Stimulated activated CD8-positive, alpha-beta memory T cell treated with anti-CD3 and anti-CD28 coated beads, Interleukin-7, amount 100 ng/mL, for 1 hour (primary cell): ENCODE measurements at places on chromosomes 1 and 21.

DNA sequence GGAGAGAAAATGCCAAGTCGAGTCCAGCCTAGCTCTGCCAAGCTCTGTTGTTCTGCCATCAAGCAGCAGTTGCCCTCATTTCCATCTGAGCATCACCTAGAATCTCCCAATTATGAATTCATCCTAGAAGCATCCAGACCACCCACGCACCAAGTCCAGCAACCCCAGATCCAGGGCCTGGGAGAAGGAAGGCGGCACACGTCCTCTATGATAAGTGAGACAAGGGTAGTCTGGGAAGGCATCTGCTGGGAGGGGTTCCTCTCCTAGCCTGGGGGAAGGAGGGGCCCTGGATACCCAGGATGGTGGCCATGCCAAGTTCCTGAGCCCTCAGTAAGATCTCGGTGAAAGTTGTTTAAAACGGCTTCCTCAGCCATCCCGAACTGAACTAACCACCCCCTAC lies 70.7 kb downstream of the VWA5B1 start:
- no peak for DNase-seq

- no peak for DNase-seq
Measured at GRCh38 chr1:198056255-198056654, 100.5 kb upstream of the NEK7 start.

- DNase-seq, result no peak
Measured at GRCh38 chr1:243421784-243422183, 165.9 kb downstream of the SDCCAG8 start.

DNA sequence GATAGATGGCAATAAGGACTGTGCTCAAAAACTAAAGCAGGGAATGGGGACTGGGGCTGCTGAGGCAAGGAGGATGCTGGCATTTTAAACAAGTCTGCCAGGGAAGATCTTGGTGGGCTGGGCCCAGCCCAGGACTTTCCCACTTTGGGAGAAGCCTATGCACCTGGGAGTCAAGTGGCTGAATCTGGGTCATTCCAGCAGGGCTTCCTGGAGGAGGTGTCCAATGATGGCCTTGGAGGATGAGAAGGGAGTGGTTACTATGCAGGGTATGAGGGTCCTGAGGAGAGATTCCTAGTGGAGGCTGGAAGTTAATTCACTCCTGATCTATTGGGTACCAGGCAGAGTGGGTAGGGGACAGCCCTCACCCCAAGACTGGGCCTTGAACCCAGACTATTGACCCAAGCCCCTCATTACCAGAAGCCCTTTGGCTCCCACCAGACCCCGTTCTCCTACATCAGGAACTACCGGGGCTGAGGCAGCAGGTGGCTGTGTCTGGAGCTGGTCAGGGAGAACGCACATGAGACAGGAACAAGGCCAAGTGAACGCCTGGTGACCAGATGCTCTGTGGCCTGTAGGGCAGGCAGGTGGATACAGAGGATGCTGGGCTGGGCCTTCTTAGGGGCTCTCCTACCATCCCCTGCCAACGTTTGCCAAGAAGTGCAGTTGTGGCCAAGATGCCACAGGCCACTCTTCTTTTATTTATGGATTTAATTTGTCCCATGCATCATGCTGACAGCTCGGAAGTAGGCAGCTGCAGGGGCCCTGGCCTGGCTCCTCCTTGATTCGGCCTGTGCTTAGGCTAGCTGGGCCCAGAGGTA lies 18.3 kb upstream of the LRP8 start:
- DNase-seq, result no peak

- DNase-seq, result no peak
Measured at GRCh38 chr1:100810360-100810759, 84.3 kb downstream of the EXTL2 start.

DNA sequence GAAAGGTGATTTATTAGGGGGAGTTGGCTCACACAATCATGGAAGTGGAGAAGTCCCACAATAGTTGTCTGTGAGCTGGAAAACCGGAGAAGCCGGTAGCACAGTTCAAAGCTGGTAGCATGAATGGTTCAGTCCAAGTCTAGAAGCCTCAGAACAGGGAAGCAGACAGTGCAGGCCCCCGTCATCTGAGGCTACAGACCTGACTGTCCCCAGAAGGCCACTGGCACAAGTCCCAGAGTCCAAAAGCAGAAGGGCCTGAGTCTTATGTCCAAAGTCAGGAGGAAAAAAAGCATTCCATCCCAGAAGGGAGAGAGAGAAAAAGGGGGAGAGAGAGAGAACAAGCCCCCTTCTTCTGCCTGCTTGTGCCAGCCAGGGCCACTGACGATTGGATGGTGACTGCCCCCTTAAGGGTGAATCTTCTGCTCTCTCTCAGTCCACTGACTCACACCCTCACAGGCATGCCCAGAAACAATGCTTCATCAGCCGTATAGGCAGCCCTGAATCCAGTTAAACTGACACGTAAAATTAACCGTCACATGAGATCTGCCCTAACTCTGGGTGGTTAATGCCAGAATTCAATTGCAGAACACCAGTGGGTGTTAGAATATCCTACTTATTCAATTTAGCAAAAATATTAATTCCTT lies 49.3 kb upstream of the POU2F1 start:
- DNase-seq, result no peak

- no peak for DNase-seq
Measured at GRCh38 chr1:17423781-17424245, 15.7 kb downstream of the RCC2 start.

- DNase-seq, result no peak
Measured at GRCh38 chr1:167720965-167721616, 691 bp upstream of the MPZL1 start.

DNA sequence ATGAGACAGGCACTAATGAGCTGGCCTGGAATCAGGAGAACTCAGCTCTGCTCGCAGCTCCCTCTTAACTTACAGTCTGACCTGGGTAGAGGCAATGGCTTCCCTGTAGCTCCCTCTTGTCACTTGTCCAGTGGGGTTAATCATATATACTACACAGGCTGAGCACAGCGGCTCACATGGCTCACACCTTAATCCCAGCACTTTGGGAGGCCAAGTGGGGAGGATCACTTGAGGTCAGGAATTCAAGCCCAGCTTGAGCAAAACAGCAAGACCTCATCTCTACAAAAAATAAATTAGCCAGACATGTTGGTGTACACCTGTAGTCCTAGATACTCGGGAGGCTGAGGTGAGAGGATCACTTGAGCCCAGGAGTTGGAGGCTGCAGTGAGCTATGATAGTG lies 4.2 kb downstream of the S100A6 start:
- DNase-seq, result no peak

GRCh38 chr1:228830954-228831481 lies 95.7 kb downstream of the RHOU start:
- no peak for DNase-seq

DNA sequence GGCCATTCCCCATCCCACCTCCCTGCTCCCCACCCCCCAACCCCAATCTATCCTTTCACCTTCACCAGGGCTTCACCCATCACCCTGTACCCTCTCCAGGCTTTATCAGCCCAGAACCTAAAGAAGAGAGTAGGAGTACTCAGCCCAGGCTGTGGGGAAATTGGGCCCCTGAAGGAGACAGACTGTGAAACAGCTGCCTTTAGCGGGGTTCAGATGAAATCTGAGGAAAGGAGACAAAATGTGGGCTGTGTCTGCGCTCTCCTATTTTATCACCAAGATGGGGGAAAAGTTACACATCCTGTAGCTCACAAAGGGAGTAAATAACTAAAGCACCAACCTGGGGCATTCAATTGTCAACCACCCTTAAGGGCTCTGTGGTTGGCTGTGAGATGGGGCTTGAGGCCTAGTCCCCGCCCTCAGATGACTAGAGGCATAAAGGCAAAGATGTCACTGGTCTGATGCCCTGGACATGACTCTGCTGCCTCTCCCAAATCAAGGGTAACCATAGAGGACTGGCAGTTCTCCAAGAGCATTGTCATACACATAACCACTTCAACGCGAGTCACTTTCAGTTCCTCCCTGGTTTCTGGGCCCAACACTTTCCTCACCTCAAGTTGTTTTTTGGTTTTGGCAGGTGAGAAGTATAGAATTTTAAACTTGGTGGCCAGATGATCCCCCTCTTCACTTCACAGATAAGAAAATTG lies 30.0 kb downstream of the SLC27A3 start:
- peak; percentile 28 for DNase-seq

GRCh38 chr1:183804387-183804786 lies 533 bp upstream of the RGL1 start:
- DNase-seq, result no peak

- no peak for DNase-seq
Measured at GRCh38 chr1:178751046-178751445, 26.0 kb downstream of the RALGPS2 start.

- no peak for DNase-seq
Measured at GRCh38 chr1:10753299-10753698, 43.1 kb downstream of the CASZ1 start.

- no peak for DNase-seq
Measured at GRCh38 chr1:221626041-221626440, 115.8 kb downstream of the DUSP10 start.

DNA sequence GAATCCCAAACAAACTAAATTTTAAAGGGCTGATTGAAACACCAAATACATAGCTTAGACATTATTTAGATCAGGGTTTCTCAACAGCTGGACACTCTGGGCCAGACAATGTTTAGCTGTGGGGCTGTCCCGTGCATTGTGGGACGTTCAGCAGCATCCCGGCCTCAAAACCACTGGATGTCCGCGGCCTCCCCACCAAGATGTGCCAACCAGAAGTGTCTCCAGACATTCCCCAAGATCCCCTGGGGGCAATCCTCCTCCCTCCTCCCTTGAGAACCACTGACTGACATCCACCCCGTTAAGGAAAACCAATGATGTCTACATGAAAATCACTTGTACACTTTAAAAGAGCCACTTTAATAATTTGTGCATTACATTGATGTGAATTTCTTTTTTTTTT lies 38.4 kb downstream of the CLSTN1 start:
- DNase-seq, result no peak

- no peak for DNase-seq
Measured at GRCh38 chr1:206878456-206878855, 13.0 kb downstream of the IL20 start.

DNA sequence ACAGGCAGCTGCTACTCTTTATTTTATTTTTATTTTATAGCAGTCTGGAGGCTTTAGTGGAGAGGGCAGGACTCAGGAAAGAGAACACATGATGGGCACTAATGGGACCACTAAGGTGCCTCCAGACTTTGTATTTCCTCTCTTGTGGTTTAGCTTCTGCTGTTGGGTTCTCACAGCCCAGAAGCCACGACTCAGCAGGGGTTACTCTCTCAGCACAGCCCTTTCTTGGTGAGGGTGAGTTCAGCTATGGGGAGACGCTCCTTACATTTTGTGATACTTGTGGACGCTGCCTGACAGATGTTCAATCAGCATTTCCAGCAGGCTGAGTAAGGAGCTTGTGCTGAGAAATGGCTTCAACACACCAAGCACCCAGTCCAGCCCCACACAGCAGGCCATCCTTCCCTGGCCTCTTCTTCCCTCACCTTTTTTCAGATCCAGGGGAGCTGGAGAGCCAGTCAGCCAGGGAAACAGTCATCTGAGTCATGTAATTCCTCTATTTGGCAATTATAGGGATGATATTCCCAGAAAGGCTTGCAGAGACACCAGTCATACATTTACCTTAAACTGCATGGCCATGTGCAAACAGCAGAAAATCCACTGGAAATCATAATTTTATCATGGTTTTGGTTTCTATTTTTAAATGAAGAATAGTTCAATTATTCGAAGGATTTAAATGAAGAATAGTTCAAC lies 53.2 kb upstream of the RAB3GAP2 start:
- DNase-seq, result no peak

DNA sequence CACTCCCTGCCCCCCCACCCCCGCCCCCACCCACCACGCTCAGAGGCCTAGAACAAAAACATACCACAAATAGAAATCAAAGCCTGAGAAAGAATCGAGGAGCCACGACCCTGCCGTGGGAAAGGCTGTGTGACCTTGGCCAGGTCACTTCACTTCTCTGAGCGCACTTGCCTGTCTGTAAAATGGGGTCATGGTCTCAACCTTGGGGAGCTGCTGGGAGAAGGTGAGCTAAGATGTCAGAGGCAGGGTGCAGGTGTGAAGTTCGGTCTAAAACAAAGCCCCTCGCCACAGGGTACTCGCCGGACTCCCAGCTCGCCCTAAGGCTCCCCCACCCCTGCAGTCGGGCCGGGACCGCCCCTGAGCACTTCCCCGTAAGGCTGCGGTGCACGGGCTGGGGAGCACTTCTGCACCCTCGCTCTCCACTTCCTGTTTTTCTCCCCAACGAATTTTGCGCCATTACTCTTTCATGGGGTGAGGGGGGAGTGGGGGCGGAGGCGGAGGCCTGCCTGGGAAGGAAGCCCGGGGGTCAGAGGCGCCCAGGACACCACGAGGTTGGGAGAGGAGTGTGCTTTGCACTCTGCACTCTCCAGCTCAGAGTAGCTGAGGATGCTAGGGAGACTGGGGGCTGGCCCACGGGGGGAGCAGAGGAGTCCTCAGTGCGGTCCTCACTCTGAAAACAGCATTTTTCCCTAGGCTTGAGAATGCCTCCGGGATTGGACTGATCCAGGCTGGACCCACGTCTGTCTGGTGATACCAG lies 21.9 kb upstream of the PIK3CD start:
- DNase-seq, result no peak

DNA sequence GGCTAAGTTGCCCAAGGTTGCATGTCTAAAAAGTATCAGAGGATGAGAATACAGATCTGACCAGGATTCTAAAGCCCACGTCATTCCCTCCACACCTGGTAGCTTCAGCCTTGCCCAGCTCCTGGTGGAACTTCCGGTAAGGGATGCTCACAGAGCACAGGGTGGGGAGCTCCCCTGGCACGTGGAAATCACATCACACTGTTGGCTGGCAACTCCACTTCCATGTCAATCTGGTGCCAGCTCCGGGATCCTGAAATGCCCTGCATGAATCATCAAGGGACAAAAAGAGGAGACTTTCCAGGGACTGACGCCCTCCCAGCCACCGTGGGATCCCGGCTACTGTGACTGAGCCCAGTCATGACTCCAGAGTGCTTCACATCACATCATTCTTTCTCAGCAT lies 12.4 kb upstream of the BCAR3 start:
- no peak for DNase-seq

DNA sequence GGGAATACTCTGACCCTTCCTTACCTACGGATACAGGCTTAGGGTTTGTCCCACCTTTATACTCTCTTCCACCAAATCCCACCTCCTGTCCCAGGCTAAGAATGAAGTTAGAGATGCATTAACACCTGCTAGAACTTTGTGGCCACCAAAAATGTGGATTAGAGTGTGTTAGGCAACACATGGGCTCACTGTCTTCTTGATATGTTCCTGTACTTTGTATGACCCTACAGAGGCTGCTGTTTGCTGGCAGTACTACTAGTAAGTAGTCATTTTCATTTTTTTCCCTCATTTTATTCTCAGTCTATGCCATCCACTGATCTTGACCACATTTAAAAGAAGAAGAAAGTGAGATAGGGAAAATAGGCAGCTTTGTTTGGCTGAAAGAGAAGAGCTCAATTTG lies 21.0 kb upstream of the TMEM39B start:
- no peak for DNase-seq

GRCh38 chr1:166235728-166236127 lies 68.9 kb upstream of the FAM78B start:
- DNase-seq, result no peak

- no peak for DNase-seq
Measured at GRCh38 chr1:104785575-104786187, 1036.0 kb downstream of the AMY1C start.

DNA sequence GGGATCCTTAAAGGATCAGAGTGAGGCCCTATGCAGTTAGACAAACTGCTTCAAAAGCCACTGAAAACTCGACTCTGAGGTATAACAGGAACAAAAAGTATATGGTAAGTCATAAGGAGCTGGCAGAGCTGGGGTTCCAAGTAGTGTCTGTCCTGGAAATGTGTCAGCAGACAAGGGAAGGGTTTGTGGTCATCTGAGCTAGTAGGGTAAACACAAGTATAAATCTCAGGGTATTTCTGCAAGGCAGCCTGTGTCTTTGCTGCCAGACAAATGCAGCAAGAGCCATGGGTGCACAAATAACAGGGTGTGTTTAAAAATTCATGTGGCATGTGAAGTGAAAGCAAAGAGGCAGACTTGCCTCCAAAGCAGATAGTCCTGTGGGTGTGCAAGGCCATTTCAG lies 759.0 kb upstream of the ADAMTS5 start:
- DNase-seq, result no peak
